Keratinocyte (primary cell): ENCODE measurements at places on chromosomes 13 and 19. TPM values are rescaled to one million over a fixed set of nuclear protein-coding genes. Genes with fewer than 3 reads are reported as not detected.

- no peaks in the 10 kb centered on the region for H3K27me3 ChIP-seq
- H3K36me3 ChIP-seq, result no peaks in the 10 kb centered on the region
Observed at GRCh38 chr19:47603706-47604565, 5.0 kb upstream of the BICRA start.

GRCh38 chr19:33868076-33868735 lies 71.5 kb downstream of the KCTD15 start:
- H3K4me3 ChIP-seq, result peak overlapping the region; percentile 59
- no peak overlapping the region for H3K27ac ChIP-seq
- H3K27me3 ChIP-seq, result no peaks in the 10 kb centered on the region
- no peak for DNase-seq
- H3K36me3 ChIP-seq, result no peaks in the 10 kb centered on the region

SPIB gene
- polyA plus RNA-seq, result 0.10 TPM in 1 of 3 replicates, not detected in the others

- no peaks in the 10 kb centered on the region for H3K27me3 ChIP-seq
- DNase-seq, result no peak
- H3K27ac ChIP-seq, result no peak overlapping the region
- H3K4me3 ChIP-seq, result no peak overlapping the region
- H3K4me1 ChIP-seq, result peaks cover 6% of the 10 kb centered on the region
Observed at GRCh38 chr19:50478901-50479715, 2.5 kb upstream of the GARIN5A start.

- no peak overlapping the region for H3K4me3 ChIP-seq
- DNase-seq, result no peak
- H3K27me3 ChIP-seq, result no peaks in the 10 kb centered on the region
- H3K4me1 ChIP-seq, result no peaks in the 10 kb centered on the region
Observed at GRCh38 chr13:48074006-48074405, 20.9 kb downstream of the MED4 start.

IRS2 gene
- 1.1 to 2.3 TPM (median 2.0 TPM) in 3 replicates for polyA plus RNA-seq

OR1I1 gene
- polyA plus RNA-seq, result not detected in 3 replicates

GRCh38 chr13:23325191-23325590 lies 108.3 kb downstream of the SACS start:
- no peak for DNase-seq
- H3K36me3 ChIP-seq, result no peaks in the 10 kb centered on the region
- peaks cover 26% of the 10 kb centered on the region for H3K4me1 ChIP-seq
- H3K27ac ChIP-seq, result no peak overlapping the region
- no peaks in the 10 kb centered on the region for H3K27me3 ChIP-seq

YJEFN3 gene
- polyA plus RNA-seq, result 0.56 to 1.4 TPM (median 1.2 TPM) in 3 replicates

IER2 gene
- polyA plus RNA-seq, result 9.9 to 38.9 TPM (median 14.4 TPM) in 3 replicates

GRCh38 chr19:2618611-2619010 lies 83.9 kb downstream of the GNG7 start:
- no peak overlapping the region for H3K4me3 ChIP-seq
- H3K36me3 ChIP-seq, result no peaks in the 10 kb centered on the region
- H3K27me3 ChIP-seq, result no peaks in the 10 kb centered on the region
- peak overlapping the region; percentile 36 for H3K27ac ChIP-seq
- peaks cover 29% of the 10 kb centered on the region for H3K4me1 ChIP-seq
- no peak for DNase-seq

GRCh38 chr19:54100561-54100960 lies at the start of gene OSCAR:
Gene OSCAR, minus strand, starts transcription at chr19:54100803. Its CDS starts 11 bp downstream, at chr19:54100792.
- no peak within 1 kb of the TSS for H3K4me3 ChIP-seq
- H3K27me3 ChIP-seq, result no peaks in the 10 kb centered on the region
- no peak within 1 kb of the TSS for H3K27ac ChIP-seq
- DNase-seq, result no peak
- H3K4me1 ChIP-seq, result peaks cover 9% of the 10 kb centered on the region

DNA sequence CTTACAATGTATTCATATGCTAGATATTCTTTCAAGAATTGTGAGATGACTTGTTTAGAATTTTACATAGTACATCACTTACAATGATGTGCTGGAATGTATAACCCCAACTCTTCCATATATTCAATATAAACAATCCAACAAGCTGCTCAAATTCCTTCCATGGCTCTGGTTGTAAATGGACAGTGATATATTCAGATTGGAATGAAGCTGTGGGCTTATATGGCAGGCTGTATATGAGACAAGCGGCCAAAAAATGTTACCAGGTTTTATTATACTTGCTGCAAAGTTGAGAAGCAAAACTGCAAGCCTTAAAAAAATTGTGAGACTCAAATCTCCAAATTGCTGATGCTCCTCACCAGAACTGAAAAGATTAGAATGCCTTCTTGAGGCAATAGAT lies 83.6 kb upstream of the KLF12 start:
- no peak for DNase-seq
- no peak overlapping the region for H3K27ac ChIP-seq
- no peaks in the 10 kb centered on the region for H3K27me3 ChIP-seq

UPF3A gene
- 41.1 to 60.8 TPM (median 42.2 TPM) in 3 replicates for polyA plus RNA-seq

DNA sequence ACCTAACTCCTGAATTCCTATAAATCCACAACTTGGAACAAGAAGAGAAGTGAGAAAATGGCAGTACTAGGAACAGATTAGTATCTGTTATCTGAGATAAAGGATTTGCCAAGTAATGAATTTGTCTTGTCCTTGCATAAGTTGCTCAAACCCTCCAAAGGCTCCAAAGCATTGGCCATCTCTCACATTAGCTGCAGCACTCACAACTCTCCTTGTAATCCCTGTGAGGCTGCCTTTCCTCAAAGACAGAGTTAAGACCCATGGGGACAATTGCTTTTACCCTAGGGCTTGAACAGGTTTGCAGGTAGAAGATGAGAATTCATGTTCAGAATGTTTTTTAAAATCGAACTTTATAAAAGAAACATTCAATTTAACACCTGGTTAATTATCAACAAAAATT lies 1702.2 kb downstream of the EFNB2 start:
- H3K27ac ChIP-seq, result no peak overlapping the region
- no peak for DNase-seq
- no peaks in the 10 kb centered on the region for H3K36me3 ChIP-seq
- no peaks in the 10 kb centered on the region for H3K27me3 ChIP-seq

DNA sequence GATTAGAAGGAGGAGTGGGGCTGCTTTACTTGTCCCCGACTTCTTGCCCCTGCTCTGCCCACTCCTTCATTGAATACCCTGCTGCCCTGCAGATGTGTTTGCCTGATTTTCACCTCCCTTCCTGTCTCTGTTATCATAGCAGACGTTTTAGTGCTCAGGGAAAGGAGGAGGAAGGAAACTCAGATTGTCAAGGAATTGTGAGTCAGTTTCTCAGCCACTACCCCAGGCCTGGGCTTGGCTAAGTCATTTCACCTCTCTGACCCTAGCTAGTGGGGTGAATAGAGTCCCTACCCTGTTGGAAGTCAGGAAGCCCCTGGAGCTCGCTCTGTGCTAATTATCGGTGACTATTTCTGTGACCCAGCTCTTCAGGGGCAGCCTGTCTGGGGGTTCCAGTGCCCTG lies 3.9 kb downstream of the BCKDHA start:
- H3K27me3 ChIP-seq, result no peaks in the 10 kb centered on the region
- H3K4me1 ChIP-seq, result peaks cover 13% of the 10 kb centered on the region
- no peak for DNase-seq
- H3K4me3 ChIP-seq, result no peak overlapping the region
- peaks cover 3% of the 10 kb centered on the region for H3K36me3 ChIP-seq

FGF21 gene
- polyA plus RNA-seq, result not detected in 3 replicates

DNA sequence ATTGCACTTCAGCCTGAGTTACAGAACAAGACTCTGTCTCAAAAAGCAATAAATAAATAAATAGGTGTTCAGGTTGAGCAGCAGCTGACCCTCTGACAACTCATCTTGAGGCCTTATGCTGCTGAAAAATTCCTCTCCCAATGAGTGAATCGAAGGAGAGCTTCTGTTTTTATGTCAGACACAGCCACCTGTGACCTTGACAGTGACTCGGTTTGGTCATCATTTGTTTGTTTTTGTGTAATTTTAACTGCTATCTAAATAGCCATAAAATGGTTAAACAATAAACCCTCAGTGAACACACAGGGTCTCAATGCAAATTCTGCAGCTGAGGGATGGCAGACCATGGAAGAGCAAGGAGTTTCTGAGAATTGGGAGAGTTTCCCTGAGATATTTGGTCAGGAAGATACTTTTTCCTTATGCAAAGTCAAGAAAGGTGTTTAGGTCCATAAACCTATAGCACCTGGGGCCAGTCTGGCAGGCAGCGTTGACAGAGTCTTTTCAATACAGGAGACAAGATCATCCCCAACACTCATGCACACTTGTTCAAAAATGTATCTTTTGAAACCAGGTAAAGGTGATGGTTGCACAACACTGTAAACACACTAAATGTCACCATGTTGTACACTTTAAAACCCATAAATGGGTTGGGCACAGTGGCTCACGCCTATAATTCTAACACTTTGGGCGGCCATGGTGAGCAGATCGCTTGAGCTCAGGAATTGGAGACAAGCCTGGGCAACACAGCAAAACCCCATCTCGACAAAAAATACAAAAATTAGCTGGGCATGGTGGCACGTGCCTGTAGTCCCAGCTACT lies 16.6 kb upstream of the SLC25A30 start:
- no peaks in the 10 kb centered on the region for H3K36me3 ChIP-seq
- no peak overlapping the region for H3K4me3 ChIP-seq
- no peak for DNase-seq
- no peaks in the 10 kb centered on the region for H3K27me3 ChIP-seq
- no peak overlapping the region for H3K27ac ChIP-seq
- H3K4me1 ChIP-seq, result no peaks in the 10 kb centered on the region

GRCh38 chr13:106241974-106242953 lies 293.2 kb downstream of the EFNB2 start:
- DNase-seq, result no peak
- no peak overlapping the region for H3K4me3 ChIP-seq
- H3K27ac ChIP-seq, result no peak overlapping the region
- H3K36me3 ChIP-seq, result no peaks in the 10 kb centered on the region
- no peaks in the 10 kb centered on the region for H3K27me3 ChIP-seq

DNA sequence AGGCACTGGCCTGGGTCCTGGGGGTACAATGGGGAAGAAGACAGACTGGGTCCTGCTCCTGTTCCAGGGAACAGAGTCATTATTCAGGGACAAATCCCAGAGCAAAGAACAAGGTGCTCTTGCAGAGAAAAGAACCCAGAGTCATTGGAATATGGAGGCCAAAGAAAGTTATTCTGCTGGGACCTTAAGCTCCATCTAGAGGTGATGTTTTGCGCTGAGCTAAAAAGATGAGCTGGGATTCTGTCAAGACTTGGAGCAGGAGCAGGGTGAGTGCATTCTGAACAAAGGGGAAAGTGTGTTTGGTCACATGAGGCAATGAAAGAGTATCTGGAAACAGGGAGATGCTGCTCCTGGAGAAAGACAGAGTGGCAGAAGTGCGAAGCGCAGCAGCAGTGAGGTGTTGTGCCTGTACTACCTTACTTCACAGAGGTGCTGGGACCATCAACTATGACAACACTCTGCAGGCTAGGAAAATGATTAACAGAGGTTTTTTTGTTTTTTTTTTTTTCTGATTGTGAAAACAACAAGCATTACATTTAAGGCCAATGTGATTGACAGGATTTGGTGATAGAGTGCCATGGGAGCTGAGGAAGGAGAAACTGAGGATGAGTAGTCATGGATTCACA lies 95.3 kb upstream of the TNFSF11 start:
- no peak overlapping the region for H3K27ac ChIP-seq
- no peaks in the 10 kb centered on the region for H3K27me3 ChIP-seq
- H3K4me1 ChIP-seq, result no peaks in the 10 kb centered on the region

DNA sequence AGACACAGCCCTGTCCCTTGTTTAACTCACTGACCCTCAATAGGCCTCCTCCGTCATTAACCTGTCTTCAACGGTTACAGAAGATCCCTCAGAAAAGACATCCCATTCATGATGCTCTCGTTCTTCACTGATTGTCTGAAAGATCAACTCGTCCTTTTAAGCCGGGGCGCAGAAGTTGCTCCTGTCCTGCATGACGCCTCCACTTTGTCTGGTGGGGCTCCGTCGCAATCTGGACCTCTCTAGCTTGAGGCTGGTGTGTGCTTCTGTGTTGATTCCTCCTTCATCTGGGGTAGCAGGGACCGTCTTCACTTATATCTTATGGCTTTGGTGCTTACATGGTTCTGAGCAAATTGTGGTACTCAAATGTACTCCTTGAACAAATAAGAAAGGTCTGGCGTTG lies 766.0 kb upstream of the PCDH9 start:
- no peaks in the 10 kb centered on the region for H3K4me1 ChIP-seq
- H3K4me3 ChIP-seq, result no peak overlapping the region
- no peaks in the 10 kb centered on the region for H3K27me3 ChIP-seq
- no peak for DNase-seq
- no peaks in the 10 kb centered on the region for H3K36me3 ChIP-seq
- no peak overlapping the region for H3K27ac ChIP-seq

PABPC3 gene
- 0.13 to 0.31 TPM (median 0.26 TPM) in 3 replicates for polyA plus RNA-seq

DNA sequence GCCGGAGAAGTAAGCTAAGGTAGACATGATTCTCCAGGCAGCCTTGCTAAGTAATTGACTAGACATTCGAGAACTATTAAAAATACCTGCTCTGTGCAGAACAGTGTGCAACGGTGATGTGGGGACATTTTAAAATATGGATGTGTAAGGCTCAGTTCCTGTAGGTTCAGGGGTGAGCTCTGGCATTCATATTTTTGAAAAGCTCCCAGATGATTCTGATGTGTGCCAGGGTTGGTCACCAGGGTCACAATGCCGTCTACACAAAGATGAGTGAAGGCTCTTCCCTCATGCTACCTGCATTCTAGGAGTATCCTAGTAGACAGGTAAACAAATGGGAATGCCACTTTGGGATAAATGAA lies 702 bp upstream of the EPSTI1 start:
- no peak for DNase-seq
- no peak overlapping the region for H3K4me3 ChIP-seq
- peaks cover 41% of the 10 kb centered on the region for H3K4me1 ChIP-seq
- H3K27me3 ChIP-seq, result no peaks in the 10 kb centered on the region
- no peaks in the 10 kb centered on the region for H3K36me3 ChIP-seq

DNA sequence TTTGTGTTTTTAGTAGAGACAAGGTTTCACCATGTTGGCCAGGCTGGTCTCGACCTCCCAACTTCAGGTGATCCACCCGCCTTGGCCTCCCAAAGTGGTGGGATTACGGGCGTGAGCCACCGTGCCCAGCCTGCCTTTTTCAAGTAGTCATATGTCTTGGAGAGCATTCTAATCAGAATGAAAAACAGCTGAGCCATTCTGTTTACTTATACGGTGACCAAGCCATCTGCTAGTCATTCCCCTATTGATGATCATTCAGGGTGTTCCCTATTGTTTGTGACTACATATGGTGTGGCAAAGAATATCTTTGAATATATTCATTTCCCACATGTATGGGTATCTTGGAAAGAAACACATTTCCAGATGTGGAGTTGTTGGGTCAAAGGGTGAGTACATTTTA lies 17.2 kb downstream of the BLOC1S3 start:
- H3K4me1 ChIP-seq, result peaks cover 4% of the 10 kb centered on the region
- no peaks in the 10 kb centered on the region for H3K36me3 ChIP-seq
- H3K27ac ChIP-seq, result no peak overlapping the region
- H3K27me3 ChIP-seq, result no peaks in the 10 kb centered on the region

DNA sequence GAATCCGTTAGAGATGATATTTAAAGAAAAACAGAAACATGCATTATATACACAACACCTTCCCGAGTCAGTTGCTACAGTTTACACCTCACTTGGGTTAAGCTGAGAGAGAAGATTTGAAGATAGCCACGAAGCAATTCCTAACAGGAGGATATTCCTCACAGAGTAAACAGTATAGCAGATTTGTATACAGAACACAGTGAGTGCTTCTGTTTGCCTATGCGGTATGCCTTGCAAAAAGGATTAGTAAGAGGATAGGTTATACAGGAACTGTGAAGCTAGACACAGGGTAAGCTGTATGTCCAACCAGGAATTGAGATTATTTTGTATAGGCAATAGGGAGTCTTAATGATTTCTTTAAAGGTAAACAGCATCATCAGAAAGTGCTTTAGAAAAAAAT lies 471.8 kb downstream of the LIG4 start:
- H3K27ac ChIP-seq, result no peak overlapping the region
- no peaks in the 10 kb centered on the region for H3K27me3 ChIP-seq
- H3K36me3 ChIP-seq, result no peaks in the 10 kb centered on the region
- no peak overlapping the region for H3K4me3 ChIP-seq
- no peak for DNase-seq
